ENCODE measurements at places on chromosomes 1 and 21.

DNA sequence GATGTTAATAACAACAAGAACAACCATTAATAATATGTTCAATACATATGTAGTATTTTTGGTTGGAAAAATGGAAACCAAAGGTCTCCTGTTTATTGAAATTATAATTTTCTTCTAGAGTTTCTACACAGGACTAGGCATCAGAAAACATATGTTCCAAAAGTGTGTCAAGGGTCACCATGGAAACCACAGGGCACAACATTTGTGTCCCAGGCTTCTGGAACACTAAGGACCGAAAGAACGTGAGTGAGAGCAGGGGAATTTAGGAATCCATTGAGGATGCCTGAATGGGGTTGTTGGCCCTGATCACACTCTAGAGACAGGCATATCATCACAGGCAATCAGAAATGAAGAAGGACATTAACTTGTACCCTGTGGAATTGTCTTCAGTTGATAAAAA lies 7.5 kb upstream of the CDC14A start:
- DNase-seq, result no peak

DNA sequence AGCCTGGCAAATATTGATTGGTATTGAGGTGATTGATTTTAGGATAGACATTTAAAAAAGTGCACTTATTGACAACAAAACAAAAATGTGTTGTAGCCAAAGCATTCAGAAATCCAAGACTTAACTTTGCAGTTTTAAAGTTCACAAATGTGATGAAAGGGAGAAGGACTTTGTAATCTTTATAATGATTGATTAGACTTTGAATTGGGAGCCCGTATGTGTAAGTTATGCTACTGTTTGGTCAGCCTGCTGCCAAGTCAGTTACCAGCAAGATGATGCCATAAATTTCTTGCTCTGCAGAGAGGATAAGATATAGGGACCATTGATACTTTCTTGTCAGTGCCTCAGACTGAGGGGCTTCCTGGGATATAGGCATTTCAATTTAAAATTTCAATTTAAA lies 39.5 kb downstream of the TBX19 start:
- no peak for DNase-seq

- DNase-seq, result no peak
Measured at GRCh38 chr1:58011978-58012377, 534.5 kb downstream of the OMA1 start.

DNA sequence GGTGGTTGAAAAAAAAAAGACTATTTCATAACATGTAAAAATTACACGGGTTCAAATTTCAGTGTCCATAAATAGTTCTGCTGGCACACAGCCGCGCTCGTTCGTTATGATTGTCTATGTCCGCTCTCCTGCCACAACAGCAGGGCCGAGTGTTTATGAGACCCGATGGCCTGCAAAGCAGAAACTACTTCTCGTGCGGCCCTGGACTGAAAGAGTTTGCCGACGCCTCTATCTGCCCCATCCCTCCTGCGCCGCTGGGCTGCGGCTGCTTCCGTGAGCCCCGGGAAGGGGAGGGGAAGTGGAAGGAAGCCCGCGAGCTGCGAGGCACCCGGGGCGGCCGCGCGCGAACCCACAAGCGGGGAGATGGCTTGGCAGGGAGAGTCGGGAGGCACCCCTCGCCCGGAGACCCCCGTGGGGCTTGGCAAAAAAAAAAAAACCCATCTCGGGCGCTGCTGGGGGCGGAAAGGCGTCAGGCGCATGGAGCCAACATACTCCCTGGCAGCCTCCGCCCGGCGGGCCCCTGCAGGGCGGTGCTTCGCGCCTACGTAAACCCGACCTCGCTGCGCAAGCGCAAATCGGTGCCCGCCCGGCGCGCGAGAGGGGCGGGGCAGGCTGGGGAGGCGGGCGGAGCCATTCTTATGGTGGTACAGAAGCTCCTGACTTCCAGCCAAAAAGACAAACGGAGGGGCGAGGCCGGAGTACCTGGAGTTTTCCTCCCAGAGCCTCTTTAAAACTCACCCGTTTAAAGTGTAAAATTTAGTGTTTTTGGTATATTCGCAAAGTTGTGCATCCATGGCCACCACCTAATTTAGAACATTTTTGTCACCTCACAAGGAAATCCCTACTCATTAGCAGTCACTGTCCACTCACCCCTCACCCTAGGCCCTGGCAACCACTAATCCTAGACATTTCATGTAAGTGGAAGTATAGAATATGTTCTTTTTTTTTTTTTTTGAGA lies 8.3 kb downstream of the SLC27A3 start:
- DNase-seq, result peak; percentile 97
